ENCODE measurements at places on chromosomes 4 and X.

- no peak for DNase-seq
These were observed 374.2 kb upstream of the SMIM31 start for GRCh38 chr4:164379694-164380093.

DNA sequence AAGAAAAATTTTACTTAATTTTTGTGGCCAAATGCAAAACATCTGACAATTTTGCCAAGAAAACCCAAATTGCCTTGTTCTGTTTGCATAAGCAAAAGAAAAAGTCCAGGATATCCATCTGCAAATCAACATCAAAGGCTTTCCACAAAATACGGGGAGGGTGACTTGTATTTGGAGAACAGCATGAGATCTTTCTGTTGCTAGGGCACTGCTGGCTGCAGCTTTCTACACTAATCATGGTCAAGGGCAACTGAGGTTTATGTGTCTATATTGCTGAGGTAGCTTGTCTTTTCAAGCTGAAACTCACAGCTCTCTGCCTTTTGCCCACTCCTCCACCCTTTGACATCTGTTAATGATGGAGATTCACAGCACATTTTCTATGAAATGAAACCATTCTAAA is 389.1 kb downstream of the NKX6-1 start:
- DNase-seq, result no peak

DNA sequence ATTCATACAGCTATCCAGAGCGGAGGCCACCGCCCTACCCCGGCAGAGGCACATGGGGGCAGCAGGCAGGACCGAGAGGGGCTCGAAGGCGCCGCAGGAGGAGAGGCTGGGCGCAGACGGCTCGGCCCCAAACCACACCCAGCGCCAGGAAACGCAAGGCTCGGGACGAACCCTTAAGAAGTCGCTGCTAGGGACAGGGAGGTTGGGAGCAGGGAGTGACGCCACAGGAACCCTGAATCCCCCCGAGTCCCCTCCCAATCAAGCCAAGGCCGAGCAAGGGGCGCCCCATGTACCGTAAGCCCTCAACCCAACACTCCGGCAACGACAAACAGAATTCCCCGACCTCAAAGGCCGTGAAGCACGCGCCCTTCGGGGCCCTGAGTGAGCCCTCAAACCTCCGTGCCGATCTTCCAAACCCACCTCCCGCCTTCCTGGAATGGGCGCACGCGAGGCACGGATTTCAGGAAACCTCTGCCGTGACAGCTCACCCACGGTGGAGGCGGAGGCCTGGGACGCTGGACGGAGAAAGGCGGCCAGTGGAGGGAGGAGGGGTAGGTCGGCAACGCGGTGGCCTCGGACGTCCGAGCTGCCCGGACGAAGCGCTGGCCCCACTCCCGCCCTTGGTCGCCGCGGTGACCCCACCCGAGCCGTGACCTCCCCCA is 1.8 kb downstream of the ZFYVE28 start:
- no peak for DNase-seq

GRCh38 chr4:183876268-183876934 is 28.7 kb upstream of the STOX2 start:
- DNase-seq, result no peak

DNA sequence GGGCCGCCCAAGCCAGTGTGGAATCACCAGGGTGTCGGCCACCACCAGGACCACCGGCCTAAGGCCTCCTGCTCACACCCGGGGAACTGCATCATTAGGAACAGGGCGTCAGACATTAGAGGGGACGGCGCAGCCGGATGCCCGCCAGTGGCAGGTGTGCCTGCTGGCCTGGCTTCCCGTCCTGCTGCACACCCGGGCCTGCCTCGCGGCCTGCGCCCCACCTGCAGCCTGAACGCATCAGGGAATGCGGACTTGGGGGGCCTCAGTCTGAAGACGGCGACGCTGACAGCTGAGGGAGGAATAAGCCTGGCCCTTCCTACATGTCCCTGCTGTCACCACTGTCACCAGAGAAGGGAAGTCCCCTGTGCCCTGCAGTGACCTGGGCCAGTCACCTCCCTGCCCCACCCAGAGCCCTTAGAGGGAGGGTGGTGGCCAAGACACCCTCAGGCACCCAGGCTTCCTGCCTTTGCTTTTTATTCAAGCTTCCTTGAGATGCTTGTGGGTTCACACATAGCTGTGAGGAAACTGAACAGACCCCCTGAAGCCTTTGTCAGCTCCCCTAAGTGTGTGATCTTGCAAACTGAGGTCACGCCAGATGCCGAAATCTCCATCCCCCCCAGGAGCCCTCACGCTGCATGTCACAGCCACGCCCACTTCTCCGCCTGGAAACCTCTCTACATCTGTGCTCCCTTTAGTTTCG is 3.2 kb downstream of the DGKQ start:
- no peak for DNase-seq

- DNase-seq, result no peak
These were observed 13.2 kb downstream of the SCLT1 start for GRCh38 chr4:129080129-129080528.

DNA sequence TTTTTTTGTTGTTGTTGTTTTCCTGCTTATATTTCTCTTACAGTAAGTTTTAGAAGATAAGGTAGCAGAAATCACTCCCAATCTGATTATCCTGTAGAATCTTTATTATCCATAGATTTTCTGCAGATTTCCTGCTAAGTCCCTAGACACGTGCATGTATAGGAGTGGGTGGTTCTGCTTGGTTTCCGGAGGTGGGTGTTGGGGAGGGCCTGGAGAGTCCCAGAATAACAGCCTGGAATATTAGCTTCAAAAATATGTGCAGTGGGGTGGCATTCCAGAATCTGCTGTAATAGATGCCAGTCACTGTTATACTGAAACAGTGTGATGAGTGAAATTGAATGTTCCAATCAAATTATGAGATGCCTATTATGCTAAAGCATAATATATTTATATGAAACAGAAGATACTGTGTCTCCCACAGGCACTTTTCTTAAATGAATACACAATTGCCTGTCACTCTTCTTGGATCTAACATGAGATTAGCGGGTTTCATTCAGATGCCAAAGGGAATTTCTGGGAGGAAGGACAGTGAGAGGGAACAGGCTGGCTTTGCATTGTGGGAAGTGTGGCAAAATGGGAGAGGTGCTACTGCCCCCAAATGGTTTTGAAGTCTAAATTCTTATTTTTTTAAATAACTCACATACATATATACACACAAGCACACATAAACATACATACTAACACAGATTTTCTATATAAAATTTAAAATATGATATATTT is 37.6 kb downstream of the C4orf50 start:
- no peak for DNase-seq

GRCh38 chr4:39892988-39893692 is 84.6 kb downstream of the PDS5A start:
- DNase-seq, result no peak

- DNase-seq, result peak; percentile 42
These were observed 13.9 kb upstream of the PPEF2 start for GRCh38 chr4:75916091-75916661.

DNA sequence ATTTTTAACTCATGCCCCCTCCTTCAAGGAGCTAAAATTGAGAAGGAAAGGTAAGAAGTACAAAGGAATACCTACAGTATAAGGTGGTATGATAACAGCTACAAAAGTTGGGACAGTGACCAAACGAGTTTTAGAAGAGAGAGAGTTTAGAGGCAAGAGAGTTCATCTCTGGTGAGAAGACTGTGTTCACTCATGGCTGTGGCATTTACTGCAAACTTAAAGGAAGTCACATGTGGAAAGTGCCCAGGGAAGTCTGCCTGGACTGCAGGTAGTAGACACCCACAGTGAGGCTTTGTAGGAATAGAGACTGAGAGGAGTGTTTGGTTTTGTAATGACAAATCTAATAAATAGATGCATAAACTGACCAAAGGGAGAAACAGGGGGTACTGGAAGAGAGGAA is 493.5 kb downstream of the IL15 start:
- DNase-seq, result no peak

DNA sequence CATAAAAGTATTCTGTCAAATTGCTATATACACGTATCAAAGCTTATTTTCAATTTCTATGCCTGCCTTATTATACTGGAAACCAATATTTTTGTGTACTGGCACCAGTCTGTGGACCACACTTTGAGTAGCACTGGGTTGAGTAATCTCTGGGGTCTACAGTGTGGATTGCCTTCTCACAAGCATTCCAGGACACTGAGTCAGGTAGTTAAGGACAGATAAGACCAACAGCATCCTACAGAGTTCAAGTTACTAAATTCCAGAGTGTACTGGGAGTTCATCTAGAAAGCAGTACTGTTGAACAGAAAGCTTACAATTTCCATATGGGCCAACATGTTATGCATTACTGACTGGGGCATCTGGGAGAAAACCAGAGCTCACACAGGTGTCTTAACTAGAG is 61.8 kb downstream of the VMA21 start:
- DNase-seq, result no peak

DNA sequence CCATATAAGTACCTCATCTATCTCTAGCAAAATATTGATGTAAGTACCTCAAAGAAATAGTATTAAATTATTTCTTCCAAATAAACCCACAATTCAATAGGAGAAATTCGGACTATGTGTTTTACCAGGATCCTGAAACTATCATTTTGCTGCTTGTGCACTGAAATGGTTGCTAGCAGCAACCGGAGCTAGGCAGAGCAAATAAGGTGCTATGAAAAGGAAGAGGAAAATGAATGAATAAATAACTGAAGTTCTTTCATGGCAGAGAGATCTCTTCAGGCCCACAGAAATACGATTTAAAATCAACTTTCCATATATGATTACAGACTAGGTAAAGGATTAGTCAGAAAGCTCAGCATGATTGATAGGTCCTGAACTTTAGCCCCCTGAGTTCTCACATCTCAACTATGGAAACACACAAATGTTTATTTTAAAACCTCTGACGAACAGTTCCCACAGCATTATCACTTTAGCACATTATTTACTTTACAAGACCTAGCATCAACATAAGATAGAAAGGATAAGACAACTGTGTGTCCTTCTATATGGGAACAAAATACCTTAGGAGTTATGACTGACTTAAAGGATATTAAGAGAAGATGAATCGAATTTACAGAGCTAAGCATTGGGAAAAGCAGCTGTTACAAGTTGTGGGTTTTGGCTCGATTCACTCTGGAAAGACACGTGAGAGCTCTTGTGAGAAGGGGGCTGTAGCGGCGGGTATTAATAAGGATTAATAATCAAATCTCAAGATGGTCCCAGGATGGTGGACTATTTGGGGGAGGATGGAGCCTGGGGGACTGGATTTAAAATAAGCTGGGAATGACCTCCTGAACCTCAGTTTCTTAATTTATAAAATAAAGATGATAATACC is 104.3 kb downstream of the CORIN start:
- DNase-seq, result no peak

- no peak for DNase-seq
These were observed 11.3 kb upstream of the AREG start for GRCh38 chr4:74433541-74434172.

- DNase-seq, result no peak
These were observed 15.0 kb upstream of the HOPX start for GRCh38 chr4:56696056-56696455.

- DNase-seq, result no peak
These were observed 26.0 kb downstream of the SMIM43 start for GRCh38 chr4:121738780-121739535.

DNA sequence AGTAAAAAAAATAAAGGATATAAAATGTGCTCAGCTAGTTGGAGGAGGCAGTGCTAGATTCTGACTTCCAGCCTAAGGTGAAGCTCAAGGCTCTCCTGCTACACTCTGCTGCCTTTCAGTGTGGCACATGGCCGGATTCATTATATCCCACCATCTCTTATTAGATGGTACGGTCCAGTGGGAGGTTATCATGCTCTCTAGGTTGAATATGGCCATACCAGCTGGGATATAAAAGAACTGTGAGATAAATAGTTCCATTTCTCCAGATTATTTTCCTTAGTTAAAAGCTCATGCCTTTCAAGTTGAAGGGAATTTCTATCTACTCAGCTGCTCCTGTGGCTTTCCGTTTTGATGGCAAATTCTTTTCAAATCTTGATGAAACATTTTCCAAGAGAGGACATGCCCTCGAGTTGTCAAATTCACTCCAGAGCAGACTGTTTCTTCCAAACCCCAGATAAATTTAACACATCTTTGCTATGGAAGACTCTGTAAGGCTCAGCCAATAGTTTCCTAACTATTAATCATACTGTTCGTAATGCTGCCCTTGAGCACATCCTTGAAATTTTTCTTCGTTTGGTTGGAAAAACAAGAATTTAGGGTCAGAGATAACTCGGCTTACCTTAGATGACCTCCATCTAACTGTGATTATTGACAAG is 2.2 kb upstream of the MGARP start:
- no peak for DNase-seq

DNA sequence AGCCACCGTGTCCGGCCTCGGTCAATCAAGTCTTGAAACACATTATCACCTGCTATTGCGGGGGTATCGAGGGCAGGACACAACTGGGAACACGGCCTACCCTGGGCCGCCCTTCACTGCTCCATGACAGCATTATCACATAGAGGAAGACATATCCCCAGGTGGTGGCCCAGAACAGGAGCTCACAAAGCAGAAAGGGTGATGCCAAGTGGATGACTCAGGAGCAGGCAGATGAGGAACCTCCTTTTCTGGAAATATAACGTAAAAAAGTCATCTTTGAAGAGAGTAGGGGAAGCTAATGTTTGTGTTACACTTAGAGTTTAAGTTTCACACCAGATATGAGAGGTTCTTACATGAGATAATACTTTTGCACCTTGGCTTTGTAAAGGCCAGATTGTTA is 5.3 kb upstream of the SUPT20HL1 start:
- DNase-seq, result no peak

DNA sequence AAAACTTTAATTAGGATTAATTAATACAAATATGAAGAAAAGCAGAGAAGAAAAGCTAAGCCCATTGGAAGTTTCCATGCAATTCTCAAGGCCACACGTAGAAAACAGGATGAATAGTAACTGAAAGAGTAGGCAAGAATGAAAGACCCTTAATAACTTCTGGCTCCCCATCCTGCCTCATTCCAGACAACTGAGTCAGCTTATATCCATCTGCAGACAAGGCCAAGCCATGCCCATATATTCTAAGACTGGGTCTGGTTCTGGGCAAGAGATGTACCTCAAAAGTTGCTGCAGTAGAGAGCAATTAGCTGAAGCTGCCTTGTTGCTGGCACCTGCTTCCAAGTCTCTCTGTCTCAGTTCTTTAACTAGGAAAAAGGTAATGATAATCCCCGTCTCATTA is 244.1 kb downstream of the GPC3 start:
- DNase-seq, result no peak

DNA sequence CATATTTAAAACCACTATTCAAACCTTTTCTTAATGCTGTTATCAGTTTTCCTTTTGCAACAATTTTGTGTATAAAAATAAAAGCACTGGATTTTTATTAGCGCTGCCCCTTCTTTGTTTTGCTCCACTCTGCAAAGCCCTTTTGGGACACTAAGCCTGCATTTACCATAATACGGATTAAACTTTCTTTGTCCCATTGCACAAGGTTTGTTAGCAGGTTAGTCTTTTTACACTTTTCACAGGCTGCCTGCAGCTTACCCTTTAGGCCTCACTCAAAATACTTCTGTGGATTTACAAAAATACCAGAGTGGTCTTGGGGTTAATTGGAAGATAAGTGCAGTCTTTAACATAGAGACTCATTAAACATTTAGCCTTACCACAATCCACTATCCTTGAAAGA is 35.7 kb upstream of the MAB21L2 start:
- no peak for DNase-seq
